ENCODE measurements at places on chromosomes 13 and 19. TPM values are rescaled to one million over a fixed set of nuclear protein-coding genes. Genes with fewer than 3 reads are reported as not detected.

DNA sequence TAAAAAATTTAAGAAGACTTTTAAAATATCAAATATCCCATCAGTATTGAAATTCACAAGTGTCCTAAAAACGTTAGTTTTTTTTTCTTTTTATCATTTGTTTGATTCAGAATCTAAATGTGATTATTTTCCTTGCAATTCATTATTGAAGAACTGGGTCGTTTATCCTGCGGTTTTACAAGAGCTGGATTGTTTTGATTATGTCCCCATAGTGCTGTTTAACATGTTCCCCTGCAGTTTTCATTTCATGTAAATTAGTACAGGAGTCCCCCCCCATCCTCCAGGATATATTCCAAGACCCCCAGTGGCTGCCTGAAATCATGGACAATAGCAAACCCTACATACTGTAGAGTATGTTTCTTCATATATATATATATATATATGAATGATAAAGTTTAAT is 105.7 kb downstream of the KCTD15 start:
- no peak for DNase-seq

- no peak for DNase-seq
Observed at GRCh38 chr13:83883061-83883523, 818 bp upstream of the SLITRK1 start.

GRCh38 chr19:17001603-17002183 is 24.9 kb downstream of the CPAMD8 start:
- no peak for DNase-seq

DNA sequence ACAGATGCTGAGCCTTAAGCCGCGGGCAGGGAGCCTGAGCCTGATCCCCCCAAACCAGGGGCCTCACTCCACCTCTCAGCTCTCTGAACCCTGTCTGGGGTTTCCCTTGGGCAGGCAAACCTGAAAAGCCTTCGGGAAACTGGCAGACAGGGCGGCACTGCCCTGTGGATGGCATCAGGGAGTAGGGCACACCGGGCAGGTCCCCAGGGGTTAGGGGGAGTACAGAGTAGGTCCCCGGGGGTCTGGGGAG is 9.7 kb downstream of the MKNK2 start:
- no peak for DNase-seq

- no peak for DNase-seq
Observed at GRCh38 chr13:40874138-40874779, 84.8 kb downstream of the SLC25A15 start.

- DNase-seq, result no peak
Observed at GRCh38 chr13:26386026-26386425, 132.1 kb downstream of the CDK8 start.

DNA sequence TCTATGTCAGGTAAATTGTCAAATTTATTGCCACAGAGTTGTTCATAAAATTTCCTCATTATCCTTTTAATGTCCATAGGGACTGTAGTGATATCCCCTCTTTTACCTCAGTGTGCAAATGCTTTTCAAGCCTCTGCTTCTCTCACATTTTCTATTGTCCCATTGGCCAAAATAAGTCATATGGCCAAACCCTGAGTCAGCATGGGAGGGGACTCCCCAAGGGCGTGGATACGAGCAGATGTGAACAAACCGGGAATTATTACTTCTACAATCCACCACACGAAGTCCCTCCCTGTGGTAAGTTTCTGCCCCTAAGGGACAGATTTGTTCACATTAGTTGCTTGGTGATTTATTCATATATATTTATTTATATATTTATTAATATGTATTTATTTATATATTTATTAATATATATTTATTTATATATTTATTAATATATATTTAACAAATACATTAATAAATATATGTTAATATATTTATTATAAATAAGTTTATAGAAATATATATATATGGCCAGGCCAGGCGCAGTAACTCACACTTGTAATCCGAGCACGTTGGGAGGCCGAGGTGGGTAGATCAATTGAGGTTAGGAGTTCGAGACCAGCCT is 20.1 kb upstream of the CAMSAP3 start:
- no peak for DNase-seq

GRCh38 chr13:42615691-42616090 is 41.7 kb downstream of the TNFSF11 start:
- no peak for DNase-seq

GRCh38 chr19:50313812-50314536 is 15.2 kb downstream of the KCNC3 start:
- no peak for DNase-seq

DNA sequence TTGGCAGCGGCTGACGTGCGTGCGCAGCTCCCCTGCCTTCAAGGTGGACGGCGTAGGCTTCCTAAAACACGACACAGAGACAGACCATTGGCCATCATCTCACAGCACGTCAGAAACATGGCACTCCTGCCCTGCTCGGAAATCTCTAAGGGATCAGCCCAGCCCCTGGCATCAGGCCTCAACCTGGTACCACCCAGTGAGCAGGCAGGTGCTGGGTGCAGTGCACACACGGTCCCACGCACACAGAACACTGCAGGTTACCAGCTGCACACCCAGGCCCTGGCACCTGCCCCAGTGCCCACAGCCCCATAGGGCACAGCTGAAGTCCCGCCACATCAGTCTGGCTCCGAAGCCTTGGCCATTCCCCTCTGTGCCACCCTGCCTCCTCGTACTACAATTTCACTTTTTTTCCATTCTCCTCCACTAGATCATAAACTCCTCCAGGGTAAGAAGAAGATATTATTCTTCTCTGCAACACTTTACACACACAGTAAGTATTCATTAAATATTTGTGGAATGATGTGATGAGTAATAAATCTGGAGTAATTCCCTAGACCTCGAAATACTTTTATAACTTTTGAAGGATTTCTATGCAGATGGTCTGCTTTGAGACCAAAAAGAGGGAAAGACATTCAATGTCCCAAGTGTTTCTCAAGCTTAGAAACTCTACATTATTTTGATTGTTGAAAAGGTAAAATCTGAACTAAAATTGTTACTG is 156.4 kb downstream of the COL4A1 start:
- no peak for DNase-seq

- DNase-seq, result no peak
Observed at GRCh38 chr19:28419312-28419711, 793.6 kb downstream of the UQCRFS1 start.

GRCh38 chr19:56750658-56751057 is 79.1 kb upstream of the ZNF835 start:
- no peak for DNase-seq

DNA sequence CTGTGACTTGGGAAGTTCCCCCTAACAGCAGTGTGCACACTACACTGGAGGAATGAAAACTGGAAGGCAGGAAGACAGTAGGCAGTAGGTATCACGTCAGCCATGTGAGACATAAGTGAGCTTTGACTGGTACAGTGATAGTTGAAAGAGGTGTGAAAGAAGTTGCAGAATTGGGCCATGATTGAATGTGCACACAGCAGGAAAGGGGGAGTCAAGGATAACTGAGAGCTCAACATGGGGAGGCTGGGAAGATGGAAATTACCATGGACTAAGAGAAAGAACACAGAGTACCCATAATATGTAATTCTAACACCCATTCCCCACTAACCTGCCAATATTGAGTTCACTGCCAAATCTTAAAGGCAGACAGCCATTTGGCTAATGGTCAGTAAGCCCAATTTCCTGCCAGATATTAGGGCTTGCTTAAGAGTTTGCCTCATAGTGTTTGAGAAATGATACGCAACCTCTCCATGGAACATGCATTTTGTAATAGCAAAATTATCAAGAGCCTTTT is 321.7 kb downstream of the DCT start:
- peak; percentile 66 for DNase-seq

GRCh38 chr19:56831255-56831654 is 9.3 kb downstream of the PEG3 start:
- DNase-seq, result no peak

The LHB gene
- total RNA-seq, result not detected

The PPM1N gene
- not detected for total RNA-seq

The ZNF536 gene
- 30.8 TPM for total RNA-seq

The RFPL4AL1 gene
- total RNA-seq, result not detected
